ENCODE measurements at places on chromosomes 3 and 15. TPM values are rescaled to one million over a fixed set of nuclear protein-coding genes. Genes with fewer than 3 reads are reported as not detected.

CPLX3 gene
- total RNA-seq: not detected

WNT5A gene
- total RNA-seq: 6.2 TPM

CCDC54 gene
- total RNA-seq: not detected

GATA2 gene
- 8.8 TPM for total RNA-seq

SCN5A gene
- total RNA-seq: 5.7 TPM

PLA2G4F gene
- total RNA-seq: 3.7 TPM

SCG5 gene
- total RNA-seq: not detected

LRRC34 gene
- total RNA-seq: 0.40 TPM

SLC22A13 gene
- 0.20 TPM for total RNA-seq

ARHGAP11A gene
- total RNA-seq: 2.4 TPM

TRPC1 gene
- total RNA-seq: 0.78 TPM

XCR1 gene
- total RNA-seq: not detected

COMMD2 gene
- 11.6 TPM for total RNA-seq

WDR76 gene
- total RNA-seq: 0.69 TPM

MYLK gene
- total RNA-seq: 7.9 TPM

PRRT3 gene
- total RNA-seq: 1.3 TPM

CTNNB1 gene
- 108 TPM for total RNA-seq

IQCH gene
- total RNA-seq: 1.0 TPM

MYL3 gene
- 395 TPM for total RNA-seq

SI gene
- not detected for total RNA-seq

MAP1A gene
- total RNA-seq: 7.1 TPM

ST6GAL1 gene
- 25.0 TPM for total RNA-seq

ONECUT1 gene
- not detected for total RNA-seq

IL17RD gene
- 1.8 TPM for total RNA-seq

HYAL1 gene
- 20.8 TPM for total RNA-seq

THAP10 gene
- total RNA-seq: 0.76 TPM

CCR2 gene
- 0.36 TPM for total RNA-seq

ATP10A gene
- total RNA-seq: 0.51 TPM

Measured in psoas muscle (tissue), 8 donors.